ENCODE measurements at places on chromosomes 2 and 18. TPM values are rescaled to one million over a fixed set of nuclear protein-coding genes. Genes with fewer than 3 reads are reported as not detected.

Gene POTEI
- 1.2 TPM for total RNA-seq

Gene ATOH8
- total RNA-seq, result 19.4 TPM

Gene PTPRN
- total RNA-seq, result 2.8 TPM

Gene ADGRF3
- total RNA-seq, result not detected

Gene SP5
- not detected for total RNA-seq

Gene NFATC1
- 5.4 TPM for total RNA-seq

Gene SIX3
- total RNA-seq, result not detected

Gene NRP2
- total RNA-seq, result 42.2 TPM

Gene CIB4
- 1.8 TPM for total RNA-seq

Gene C2orf15
- total RNA-seq, result 1.8 TPM
